ENCODE measurements at places on chromosomes 7 and 10.

DNA sequence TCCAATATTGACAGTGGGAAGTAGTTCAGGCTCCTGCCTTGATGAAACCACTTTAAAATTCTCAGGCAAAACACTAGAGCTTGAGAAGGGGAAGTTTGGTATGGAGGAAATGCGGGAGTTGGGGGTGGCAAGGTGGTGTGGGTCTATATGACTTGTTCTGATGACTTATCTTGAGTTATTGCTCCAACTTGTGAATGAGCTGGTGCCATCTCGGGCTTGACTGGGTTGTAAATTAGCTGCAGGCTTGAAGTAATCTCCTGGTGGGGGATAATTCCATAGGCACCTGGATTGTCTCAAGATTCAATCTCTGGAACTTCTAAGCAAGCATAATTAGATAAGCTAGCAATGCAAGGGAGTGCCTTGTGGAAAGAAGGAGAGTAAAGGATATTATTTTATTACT, 29.0 kb downstream of the MRPL32 start:
- no peak for DNase-seq

- DNase-seq, result no peak
These were observed 11.5 kb downstream of the KLF6 start for GRCh38 chr10:3773460-3774017.

DNA sequence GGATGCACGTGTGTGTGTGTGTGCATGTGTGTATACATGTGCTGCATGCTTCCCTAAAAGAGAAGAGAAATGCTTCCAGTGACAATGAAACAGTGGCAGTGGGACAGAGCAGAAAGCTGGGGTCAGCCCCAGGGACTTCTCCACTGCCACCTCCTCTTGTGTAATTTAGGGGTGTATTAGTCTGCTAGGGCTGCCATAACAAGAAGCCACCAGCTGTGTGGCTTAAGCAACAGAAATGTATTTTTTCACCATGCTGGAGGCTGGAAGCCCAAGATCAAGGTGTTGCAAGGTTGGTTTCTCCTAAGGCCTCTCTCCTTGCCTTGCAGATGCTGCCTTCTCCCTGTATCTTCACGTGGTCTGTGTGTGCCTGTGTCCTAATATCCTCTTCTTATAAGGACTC, 190.5 kb downstream of the CXCL12 start:
- no peak for DNase-seq

DNA sequence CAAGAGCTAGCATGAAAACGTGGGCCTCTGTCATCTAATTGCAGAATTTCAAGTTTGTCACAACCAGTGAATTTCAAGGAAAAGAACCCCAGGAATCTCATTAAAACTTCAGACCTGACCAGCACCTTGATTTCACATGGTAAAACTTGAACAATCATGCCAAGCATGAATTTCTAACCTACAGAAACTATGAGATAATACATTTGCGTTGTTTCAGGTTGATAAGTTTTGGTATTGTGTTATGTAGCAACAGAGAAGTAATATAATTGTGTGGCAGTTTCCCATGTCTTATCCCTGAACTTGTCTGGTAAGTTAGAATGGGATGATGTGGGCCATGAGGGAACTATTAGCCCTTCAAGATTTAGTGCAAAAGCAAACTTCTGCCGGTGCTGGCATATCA, 530.1 kb downstream of the ANKRD7 start:
- DNase-seq, result no peak

DNA sequence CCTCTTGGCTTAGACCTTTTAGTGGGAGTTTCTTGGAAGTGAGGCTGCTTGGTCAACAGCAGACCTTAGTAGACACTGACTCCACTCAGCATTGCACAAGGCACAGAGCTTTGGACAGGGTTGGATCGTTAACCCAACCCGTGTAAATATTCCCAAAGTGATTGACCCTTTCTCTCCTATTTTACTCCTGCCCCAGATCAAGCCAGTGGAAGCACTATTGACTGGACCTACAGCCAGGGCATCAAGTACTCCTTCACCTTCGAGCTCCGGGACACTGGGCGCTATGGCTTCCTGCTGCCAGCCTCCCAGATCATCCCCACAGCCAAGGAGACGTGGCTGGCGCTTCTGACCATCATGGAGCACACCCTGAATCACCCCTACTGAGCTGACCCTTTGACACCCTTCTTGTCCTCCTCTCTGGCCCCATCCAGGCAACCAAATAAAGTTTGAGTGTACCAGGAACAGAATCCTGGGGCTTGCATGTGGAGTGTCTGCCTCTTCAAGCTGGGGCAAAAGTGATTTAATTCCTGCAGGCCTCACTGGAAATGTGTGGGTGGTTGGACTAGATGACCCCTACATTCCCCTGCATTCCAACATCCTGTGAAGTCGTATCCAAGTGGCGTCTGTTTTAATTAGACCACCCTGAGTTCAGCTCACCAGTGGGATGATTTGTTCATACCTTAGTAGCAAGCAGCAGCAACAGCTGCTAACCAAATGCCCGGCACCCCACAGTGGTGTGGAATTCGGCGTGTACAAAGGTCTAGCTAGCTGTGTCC, 7.5 kb downstream of the CPA1 start:
- DNase-seq, result no peak

GRCh38 chr7:157459966-157460365, 123.2 kb downstream of the DNAJB6 start:
- DNase-seq, result no peak

GRCh38 chr10:124386186-124387077, 32.3 kb downstream of the OAT start:
- DNase-seq, result no peak

GRCh38 chr7:69373171-69374043, 224.9 kb upstream of the AUTS2 start:
- no peak for DNase-seq

GRCh38 chr7:157990881-157991250, 596.8 kb downstream of the PTPRN2 start:
- no peak for DNase-seq

Measured in stimulated activated CD8-positive, alpha-beta memory T cell treated with anti-CD3 and anti-CD28 coated beads, Interleukin-15, amount 100 ng/mL, for 4 hours (primary cell).